ENCODE measurements at places on chromosomes 12 and 14.

- no peak for DNase-seq
Observed at GRCh38 chr12:108328420-108328819, 10.7 kb downstream of the CMKLR1 start.

DNA sequence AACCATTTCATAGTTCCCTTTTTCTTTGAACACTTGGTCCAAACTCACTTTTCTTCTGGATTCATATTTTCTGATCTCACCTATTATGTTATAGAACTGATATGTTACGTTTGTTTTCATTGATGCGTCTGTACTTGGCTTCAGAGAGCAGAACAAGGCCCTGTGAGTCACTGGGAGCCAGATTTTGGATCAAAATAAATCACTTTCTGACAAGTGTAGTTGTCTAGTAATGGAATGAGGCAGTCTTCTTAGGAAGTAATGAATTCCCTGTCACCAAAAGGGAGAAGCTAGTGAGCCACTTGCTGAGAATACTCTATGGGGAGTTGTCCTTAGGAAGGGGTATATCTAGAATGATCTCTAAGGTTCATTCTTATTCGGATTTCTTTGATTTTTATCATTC is 10.2 kb downstream of the BICD1 start:
- no peak for DNase-seq

DNA sequence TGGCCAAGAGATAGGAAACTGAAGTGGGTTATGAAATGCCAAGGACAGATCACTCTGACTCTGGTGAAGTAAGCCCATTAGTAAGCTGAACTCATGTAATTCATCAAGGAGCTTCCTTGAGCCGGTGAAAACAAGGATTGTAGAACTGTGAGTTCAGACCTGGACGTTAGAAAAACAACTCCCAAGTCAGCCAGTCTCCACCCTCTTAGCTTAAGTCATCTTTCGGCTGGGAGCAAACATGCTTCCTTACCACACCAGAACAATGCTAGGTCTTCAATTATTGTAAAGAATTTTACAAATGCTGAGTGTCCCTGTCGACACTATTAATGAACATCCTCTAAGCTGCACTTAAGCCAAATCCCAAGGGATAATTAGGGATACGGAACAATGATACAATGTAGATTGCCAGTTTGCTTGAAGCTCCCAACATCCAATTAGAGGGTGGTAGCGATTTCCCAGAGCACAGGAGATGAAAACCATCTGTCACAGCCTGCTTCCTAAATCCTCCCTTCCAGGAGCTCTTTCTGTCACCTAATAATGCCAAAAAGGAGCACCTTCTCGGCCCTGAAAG is 45.7 kb upstream of the VASH1 start:
- peak; percentile 26 for DNase-seq

- DNase-seq: no peak
Observed at GRCh38 chr12:82959821-82960220, 273.1 kb downstream of the TMTC2 start.

- no peak for DNase-seq
Observed at GRCh38 chr12:49877066-49877465, 26.6 kb downstream of the FAIM2 start.

- peak; percentile 12 for DNase-seq
Observed at GRCh38 chr14:100214770-100215083, 24.2 kb upstream of the YY1 start.

GRCh38 chr12:65860600-65860999 is 36.3 kb downstream of the HMGA2 start:
- DNase-seq: no peak

GRCh38 chr14:81252278-81252677 is 31.5 kb upstream of the GTF2A1 start:
- no peak for DNase-seq

- no peak for DNase-seq
Observed at GRCh38 chr12:31582155-31582554, 8.8 kb downstream of the DENND5B start.

DNA sequence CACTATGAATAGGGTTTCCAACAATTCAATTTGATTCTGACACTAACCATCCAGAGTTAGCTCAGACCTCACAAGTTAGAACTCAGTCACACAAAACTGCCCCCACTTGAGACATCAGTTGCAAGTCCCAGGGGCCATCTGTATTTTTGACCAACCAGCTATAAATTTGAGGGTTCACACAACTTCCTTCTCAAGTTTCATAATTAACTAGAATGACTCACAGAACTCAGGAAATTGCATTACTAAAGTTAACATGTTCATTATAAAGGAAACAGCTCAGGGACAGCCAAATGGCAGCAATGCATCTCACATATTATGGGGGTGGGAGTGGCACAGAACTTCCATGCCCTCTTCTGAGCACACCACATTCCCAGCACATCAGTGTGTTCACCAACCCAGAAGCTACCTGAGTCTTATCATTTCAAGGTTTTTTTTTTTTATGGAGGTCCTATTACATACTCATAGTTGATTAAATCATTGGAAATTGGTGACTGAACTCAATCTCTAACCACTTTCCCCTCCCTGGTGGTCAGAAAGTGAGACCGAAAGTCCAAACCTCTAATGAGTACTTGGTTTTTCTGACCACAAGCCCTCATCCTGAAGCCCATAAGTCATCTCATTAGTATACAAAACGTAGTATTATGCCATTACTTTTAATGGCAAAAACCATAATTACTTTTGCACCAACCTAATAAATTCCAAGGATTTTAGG is 1721.5 kb upstream of the SEL1L start:
- DNase-seq: no peak

GRCh38 chr14:102784892-102785594 is 7.8 kb downstream of the TRAF3 start:
- no peak for DNase-seq

DNA sequence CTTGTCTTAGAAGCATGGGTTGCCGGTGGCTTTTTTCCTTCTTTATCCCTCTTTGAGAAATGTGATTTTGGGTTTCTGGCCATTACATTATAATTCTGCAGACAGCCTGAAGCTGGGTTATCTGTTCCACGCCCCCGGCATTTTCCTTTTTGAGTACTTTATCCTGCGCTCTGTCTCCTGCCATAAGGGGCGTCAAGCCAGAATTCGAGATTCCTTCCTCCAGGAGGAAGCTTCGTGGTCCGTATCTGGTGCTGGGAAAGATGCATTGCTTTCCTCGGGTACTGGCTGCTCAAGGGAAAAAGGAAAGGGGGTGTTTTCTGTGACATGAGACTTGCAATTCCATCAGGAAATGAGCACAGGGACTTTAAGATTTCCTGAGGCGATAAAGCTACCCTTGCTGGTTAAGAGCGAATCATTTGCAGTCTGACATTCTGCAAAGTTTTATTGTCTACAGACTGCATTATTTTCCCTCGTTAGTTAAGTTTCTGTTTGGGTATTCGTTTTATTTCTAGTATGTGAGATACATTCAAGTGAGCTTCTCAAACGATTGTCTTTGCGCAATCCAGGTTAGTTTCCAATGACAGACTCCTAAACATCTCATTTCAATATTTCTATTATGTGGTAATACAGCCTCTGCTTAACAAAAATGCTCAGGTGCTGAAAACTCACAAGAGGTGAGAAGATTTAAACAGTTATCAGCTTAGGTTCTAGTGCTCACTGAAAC is 694 bp downstream of the AKAP5 start:
- peak; percentile 40 for DNase-seq
